ENCODE measurements at places on chromosomes 1 and 21.

DNA sequence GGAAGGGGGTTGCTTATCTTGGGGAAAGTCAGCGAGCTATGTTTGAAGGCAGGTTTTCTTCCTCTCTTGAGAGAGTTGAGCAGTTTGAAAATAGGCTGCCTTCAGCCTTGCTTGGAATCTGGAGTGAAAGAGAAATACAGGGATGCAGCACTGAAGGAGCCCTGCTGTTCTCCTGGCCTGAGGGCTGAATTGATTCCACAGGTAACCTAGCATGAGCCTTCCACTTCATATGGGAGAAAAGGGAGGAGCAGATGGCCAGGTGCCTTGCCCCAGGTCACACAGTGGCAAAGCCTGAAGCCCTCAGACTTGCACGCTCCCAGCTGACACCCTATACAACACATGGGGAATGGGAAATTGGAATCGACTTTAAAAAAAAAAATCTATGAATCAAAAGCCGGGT, 88.0 kb upstream of the WLS start:
- no peak for DNase-seq

- DNase-seq = no peak
Measured at GRCh38 chr1:170166518-170167180, 20.9 kb downstream of the NTMT2 start.

- no peak for DNase-seq
Measured at GRCh38 chr1:18360251-18360650, 120.5 kb upstream of the KLHDC7A start.

GRCh38 chr1:8985915-8986813, 40.1 kb downstream of the SLC2A7 start:
- no peak for DNase-seq

GRCh38 chr1:240178366-240178765, 86.7 kb downstream of the FMN2 start:
- DNase-seq = no peak

DNA sequence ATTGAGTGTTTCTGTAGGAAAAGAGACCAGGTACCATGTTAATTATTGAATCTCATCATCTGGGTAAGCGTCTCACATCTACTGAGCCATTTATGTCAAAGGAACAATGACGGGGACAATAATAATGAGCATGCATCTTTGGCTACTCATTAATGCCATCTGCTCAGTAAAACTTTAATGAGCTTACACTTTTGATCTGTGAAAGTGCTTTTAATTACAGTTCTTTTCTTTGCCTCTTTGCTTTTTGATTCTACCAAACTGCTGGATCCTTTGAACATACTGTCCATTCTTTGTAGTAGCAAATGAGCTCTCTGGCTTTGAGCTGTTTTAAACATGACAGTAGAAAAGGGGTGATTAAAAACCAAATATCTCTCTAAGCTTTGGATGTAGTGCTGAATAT, 181.2 kb upstream of the IVNS1ABP start:
- no peak for DNase-seq

GRCh38 chr21:42146821-42147220, 72.1 kb upstream of the ABCG1 start:
- no peak for DNase-seq

DNA sequence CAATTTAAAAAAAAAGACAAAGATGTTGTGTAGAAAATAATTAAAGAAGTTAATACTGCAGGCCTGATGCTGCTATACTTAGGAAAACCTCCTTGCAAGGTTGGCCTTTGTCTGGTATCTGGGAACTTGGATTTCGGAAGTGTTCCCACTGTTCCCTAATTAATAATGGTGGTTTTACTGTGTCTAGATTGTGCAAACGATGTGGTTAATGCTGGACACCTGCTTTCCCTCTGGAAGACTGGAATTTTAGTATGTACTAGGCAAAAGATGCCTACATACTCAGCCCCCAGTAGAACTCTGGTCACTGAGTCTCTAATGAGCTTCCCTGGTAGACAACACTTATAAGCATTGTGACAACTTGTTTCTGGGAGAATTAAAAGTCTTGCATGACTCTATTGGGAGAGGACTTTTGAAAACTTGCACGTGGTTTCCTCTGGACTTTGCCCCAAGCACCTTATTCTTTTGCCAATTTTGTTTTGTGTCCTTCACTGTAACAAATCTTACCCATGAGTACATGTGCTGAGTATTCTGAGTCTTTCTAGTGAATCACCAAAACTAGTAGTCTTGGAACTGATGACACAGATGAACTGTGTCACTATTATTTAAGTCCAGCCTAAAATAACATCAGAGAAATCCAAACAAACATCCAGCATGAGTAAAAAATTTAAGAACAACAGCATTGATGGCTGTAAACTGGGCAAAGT, 40.4 kb downstream of the LIN9 start:
- no peak for DNase-seq

GRCh38 chr1:32249831-32250525, 1.1 kb upstream of the LCK start:
- DNase-seq = no peak

DNA sequence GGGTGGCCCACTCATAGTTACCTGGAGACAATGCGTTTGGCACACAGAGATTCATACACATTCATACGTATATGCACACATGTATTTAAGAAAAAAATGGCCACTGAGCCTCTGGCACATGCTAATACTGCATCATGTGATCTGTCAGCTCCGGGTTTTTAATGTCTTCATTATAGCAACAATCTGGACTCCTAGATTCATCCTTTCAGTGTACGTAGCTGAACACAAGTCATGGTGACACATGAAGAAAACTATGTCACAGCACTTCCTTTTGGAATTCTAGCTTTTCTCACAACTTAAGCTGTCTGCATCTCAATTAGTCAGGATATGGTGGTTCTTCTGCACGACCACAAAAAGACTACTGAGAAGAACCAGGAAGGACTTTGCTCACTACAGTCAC, 24.7 kb downstream of the HSF2BP start:
- no peak for DNase-seq

DNA sequence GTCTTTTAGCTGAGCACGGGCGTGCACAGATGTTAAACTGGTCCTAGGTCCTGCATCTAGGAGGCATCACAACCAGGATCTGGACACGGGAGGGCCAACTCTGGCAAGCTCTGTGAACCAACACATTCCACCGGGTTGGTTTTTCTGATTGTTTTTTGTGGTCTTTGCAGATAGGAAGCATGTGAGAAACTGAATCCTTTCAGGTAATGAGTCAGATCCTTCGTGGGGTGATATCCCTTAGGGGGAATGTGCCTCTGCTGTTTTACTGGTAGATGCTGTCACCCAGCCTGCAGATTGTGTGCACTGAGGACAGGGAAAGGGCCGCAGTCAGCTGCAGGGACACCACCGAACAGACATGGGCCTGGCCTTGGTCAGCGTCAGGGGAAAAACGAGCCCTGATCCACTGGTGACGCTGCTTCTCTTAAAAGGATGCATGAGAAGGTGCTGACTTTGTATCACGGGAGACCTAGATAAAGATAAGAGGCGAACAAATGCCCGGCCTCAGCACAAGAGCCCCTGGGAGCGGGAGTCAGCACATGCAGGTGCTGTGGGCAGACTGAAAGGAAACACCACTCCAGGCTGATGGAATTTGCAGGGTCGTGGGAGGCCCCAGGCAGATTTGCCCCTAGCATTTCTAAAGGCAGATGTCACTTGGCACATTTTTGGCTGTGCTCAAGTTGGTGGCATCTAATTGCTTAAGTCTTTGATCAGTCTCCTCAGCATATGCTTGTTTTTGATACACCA, 51.1 kb downstream of the DOP1B start:
- DNase-seq = no peak

- DNase-seq = peak; percentile 27
Measured at GRCh38 chr1:209989525-209989924, 51.5 kb downstream of the SYT14 start.

DNA sequence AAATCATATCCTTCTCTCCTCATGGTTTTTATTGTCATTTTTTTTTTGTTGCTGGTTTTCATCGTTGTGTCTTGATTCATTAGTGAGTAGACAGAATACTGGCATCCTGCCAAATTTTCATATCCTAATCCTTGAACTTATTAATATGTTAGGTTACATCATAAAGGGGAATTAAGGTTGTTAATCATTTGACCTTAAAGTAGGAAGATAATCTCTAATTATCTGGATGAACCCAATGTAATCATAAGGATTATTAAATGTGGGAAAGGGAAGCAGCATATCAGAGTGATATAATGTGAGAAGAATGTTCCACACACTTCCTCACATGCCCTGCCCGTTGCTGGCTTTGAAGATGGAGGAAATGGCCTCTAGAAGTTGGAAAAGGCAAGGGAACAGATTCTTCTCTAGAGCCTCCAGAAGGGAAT, 299.7 kb downstream of the HMCN1 start:
- no peak for DNase-seq

DNA sequence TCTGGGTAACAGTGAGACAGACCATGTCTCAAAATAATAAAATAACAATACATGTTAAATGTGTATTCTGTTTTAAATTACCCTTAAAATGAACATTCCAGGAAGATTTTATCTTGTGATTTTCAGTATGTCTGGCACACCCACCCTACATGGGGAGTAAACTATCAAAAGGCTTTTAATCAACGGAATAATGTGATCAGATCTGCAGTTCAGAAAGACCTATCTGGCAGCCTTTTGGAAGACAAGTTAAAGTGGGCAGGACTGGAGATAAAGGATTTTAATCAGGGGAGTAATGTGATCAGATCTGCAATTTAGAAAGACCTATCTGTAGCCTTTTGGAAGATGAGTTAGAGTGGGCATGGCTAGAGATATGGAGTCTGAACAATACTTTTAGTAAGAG, 10.1 kb downstream of the MED8 start:
- no peak for DNase-seq

- no peak for DNase-seq
Measured at GRCh38 chr1:84462118-84462517, 16.9 kb upstream of the RPF1 start.

DNA sequence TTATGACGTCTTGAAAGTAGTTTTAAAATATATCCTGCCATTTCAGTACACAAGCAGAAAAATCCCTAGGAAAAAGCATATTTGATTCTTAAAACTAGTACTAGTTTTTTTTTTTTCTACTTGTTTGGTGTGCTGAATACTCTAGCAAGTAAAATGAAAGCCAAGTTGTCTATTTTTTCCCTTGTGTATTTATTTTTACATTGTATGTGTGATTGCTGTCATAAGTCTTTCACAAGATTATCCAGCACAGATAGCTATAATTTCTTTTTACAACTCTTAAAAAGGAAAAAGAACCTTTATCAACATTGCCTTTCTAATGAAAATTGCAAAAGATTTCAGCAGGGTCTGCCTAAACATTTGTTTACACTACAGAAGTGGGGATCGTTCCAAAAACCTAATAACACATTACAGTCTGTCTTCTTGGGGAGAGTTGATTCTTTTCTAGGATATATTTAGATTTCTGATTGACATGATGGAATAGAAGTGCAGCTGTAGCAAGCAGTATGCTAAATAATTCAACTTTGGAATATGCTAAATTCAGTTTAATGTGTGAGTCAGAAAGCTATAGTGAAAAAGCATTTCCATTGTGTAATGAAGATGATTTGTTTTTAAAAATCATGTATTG, 2.5 kb downstream of the DR1 start:
- DNase-seq = no peak

DNA sequence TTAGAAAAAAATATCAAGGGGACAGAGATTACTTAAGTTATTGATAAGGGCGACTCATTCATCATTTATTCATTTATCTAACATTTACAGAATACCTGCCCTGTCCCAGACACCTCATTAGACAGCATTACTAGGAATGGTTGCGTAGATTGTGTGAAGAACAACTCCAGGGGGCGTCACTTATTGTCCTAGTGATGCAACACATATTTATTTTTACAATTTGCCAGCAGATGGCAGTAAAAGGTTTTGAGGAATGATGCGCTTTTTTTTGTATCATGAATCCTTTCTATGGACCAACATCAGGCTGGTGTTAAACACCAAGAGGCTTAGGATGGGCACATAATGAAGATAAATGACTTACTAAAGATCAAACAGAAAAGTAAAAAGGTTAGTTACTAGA, 5.5 kb downstream of the NCAM2 start:
- peak; percentile 52 for DNase-seq

DNA sequence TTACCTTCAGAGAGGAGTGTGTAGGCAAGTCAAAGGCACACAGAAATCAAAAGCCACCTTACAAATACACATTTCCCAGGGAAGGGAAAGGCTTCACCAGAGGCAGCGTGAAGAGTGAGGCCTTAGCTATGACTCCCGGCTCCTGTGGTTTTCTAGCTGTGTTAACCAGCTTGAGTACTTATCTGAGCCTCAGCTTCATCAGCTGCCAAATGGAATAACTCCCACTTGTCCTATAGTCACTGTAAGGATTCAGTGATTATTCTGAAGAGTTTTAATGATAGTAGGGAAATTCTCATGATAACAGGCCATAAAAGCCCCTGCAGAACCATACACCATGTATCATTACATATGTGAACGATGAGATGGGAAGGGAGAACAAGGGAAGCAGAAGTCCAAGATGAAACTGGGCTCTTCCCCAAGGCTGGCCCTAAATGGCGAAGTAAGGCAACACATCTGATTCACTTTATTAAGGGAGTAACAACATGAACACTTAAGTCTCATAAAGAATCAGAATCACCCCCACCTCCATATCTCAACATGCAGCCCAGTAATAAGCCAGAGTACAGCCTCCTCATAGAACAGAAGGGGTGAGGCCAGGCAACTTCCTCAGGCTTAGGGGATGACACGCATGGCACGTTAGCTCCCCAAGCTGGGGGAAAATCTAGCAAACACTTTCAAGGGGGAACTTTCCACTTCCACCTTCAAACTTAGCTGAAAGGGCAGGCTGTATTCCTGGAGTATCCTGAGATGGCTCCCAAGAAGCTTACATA, 63.7 kb downstream of the SLC66A1 start:
- peak; percentile 15 for DNase-seq

DNA sequence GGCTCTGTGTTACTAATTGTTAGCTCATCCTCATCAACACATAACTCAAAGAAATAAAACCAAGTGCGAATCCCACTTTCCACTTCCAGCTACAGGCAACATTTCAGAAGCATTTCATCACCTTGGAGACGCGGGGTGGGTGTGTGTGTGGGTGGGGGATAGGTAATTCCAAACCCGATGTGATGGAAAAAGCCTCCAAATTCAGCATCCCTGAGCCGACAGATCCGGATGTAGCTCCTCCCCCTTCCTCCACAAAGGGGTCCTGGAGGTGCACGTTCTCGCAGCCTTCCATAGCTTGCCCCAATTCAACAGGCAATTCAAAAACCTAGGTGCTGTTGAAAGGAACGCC, 486 bp downstream of the HSPA13 start:
- DNase-seq = peak; percentile 9

- DNase-seq = no peak
Measured at GRCh38 chr1:151273924-151274466, 8.1 kb upstream of the ZNF687 start.

DNA sequence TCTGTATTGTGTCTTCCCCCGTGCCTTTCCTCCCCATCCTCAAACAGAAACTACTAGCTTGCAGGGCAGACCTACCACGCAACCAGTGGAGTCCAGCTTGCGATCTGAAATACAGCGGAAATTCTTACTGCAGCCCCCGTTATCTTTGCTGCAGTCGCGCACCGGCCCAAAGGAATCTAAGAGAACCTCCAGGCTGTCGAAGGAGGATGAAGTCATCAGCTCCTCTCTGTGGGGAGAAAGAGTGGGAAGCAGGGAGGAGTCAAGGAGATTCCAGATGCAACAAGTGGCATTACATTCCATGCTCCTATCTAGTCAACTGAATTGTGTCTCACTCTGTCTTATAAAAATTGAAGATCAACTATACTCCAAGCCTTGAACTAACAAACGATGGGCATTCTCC, 206.9 kb downstream of the ASTN1 start:
- no peak for DNase-seq
